IPS-NIHi11 (cell line): ENCODE measurements at places on chromosomes 3 and 15.

DNA sequence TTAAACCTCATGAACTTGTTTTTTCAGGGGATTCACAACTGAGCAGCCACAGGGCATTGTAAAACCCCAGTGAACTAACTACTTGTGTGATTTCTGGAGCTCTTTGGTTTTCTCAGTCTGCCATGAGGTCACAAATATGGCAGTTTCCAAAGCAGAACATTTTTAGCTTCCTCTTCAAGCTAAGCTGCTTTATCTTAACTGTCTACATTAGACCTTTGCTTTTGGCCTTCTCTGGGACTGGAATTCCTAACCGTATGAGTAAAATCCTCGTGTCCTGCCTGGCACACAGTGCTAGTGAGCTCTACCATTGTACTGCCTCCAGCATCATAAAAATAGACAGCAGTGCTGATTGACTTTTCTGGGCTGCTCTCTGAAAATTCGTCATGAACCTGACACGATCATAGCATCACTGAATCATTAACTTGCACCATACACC is 22.1 kb downstream of the CDIN1 start:
- DNase-seq, result no peak

GRCh38 chr3:100317912-100318311 is 16.6 kb upstream of the NIT2 start:
- no peak for DNase-seq

- peak; percentile 3 for DNase-seq
Measured at GRCh38 chr3:53229171-53229570, 26.7 kb downstream of the TKT start.

DNA sequence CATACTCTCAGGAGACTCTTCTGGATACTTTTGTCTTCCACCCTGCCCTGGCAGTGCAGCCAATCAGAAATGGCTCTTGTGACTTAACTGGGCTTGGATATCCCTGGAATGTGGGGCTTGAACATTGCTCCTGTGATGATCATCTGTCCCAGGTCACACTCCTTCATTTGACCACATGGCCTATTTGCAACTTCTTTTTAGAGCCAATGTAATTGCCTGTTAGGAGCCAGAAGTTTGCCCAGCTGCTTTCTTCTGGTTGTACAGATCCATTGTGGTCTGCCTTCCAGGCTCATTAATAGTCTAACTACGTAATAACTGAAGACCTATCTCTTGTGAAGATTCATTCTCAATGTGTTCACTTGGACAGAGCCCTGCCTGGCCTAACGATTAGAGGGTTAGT is 29.8 kb downstream of the QTRT2 start:
- no peak for DNase-seq

- no peak for DNase-seq
Measured at GRCh38 chr3:194526164-194526563, 39.4 kb upstream of the ATP13A3 start.

DNA sequence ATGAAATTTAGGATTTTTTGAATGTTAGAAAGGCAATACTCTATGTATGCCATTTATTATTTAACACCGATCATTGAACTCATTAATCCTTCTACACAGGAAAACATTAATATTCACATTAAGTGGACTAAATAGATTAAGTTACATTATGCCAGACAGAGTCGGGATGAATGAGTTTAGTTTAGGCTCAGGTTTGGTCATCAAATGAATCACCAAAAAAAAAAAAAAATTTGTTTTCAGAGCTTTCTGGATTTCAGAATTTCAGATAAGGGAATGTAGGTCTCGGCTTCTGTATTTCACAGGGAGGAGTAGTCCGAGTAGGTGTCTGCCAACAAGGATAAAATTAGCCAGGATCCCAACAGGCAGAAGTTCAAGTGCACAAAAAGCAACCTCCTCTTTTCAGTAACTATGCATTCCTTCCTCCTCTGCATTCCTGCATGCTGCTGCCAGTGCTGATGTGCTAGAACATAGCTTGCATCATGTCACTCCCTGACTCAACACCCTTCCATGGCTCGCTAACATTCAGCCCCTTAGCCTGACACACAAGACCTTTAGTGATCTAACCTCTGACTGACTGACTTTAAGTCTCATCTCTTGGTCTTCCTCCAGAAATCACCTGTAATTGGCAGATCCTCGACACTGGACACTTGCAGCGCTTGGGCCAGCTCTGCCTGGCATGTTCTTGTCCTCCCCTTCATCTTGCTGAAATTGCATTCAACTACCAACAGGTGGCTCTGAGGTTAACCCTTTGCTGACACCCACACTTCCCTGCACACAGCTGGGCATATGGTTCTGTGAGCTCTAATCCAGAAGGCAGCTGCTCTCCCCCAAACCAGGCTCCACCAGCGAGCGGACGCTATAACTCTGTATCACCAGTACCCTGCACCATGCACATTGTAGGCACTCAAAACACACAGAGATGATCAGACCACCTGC is 145.4 kb upstream of the PROK2 start:
- DNase-seq, result peak; percentile 67

DNA sequence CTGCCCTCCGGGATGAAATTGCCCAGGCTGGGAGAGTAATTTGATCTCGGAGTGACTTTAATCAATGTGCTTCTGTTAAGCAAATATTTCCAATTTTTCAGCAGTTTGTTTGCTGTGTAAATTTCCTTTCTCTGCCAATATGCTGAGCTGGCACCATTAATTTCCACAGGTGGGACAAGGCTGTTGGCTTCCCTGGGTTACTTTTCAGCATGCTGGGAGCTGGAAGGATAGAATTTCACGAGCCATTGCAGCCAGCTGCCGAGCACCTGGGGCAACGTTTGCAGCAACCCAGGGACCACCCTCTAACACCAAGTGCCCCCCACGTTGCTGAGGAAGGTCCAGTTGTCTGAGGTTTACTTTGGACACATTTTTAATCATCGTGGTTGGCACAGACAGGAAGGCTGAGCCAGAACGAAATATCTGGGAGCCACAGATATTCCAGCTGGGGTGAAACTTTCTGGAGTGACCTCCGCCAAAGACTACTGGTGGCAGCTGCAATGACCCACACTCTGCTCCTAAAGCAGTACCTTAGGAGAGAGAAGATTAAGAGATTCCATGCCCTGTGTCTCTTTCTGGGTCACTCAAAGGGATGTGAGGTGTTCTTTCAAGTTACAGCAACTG is 293.3 kb upstream of the RGMA start:
- DNase-seq, result no peak

DNA sequence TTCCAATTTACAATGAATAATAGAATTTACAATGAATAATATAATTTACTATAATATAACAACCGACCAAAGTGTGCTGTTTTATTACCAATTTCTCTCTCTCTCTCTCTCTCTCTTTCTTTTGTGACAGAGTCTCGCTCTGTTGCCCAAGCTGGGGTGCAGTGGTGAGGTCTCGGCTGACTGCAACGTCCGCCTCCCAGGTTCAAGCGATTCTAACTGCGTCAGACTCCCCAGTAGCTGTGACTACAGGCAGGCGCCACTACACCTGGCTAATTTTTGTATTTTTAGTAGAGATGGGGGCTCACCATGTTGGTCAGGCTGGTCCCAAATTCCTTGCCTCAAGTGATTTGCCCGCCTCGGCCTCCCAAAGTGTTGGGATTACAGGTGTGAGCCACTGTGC is 17.0 kb upstream of the CCNL1 start:
- DNase-seq, result no peak

DNA sequence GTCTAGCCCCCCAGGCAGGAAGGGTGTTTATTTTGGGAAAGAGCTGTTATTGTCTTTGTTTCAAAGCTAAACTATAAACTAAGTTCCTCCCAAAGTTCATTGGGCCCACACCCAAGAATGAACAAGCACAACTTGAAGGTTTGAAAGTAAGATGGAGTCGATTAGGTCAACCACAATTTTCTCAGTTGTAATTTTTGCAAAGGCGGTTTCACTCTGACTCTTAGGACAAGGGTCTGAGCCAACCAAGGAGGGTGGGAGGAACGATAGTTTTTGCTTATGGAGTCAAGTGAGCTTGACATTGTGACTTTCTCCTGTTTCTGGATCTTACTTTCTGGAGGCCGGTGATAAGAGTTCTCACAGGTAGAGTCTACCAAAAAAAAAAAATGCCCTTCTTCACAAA is 5.8 kb upstream of the ZNF770 start:
- no peak for DNase-seq

- DNase-seq, result no peak
Measured at GRCh38 chr3:37729119-37729518, 132.6 kb upstream of the CTDSPL start.

GRCh38 chr3:60772584-60772983 is 478.7 kb downstream of the FHIT start:
- peak; percentile 34 for DNase-seq

GRCh38 chr15:37077623-37078351 is 22.6 kb downstream of the MEIS2 start:
- no peak for DNase-seq

- DNase-seq, result no peak
Measured at GRCh38 chr3:71124048-71124447, 459.5 kb downstream of the FOXP1 start.

GRCh38 chr3:171005648-171006047 is 20.9 kb downstream of the SLC2A2 start:
- DNase-seq, result no peak

DNA sequence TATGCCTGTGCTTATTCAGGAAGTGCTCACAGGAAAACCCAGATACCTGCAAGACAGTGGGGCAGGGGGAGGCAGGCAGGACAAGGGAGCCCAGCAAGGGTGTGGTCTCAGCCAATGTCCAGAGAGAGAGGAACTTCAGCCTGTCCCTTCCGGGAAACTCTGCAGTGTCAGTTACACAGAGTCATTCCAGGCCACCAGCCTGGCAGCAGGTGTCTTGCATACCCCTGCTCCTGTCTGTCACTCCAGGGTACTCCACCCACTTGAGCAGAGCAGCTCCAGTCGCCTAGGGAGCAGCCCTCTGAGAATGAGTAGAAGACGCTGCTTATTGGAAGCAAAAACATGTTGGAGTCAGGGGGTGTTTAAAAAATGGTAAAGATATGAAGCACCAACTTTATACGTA is 431.2 kb upstream of the RGMA start:
- peak; percentile 50 for DNase-seq

DNA sequence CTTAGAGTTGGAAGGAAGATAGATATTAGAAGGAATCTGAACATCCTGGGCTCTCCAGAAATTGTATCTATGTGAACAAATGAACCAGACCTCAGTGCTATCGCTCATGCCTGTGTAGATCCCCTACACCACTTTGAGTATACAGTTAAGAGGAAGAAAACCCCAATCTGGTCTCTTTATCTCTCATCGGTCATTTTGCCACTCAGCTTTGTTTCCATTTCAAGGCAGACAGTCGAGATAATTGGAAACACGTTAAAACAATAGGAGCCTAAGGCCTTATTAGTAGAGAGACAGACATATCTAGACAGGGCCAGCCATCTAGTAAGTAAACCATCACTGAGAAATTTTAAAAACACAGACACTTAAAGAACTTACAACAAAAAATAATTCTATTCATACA is 101.6 kb downstream of the MYLK start:
- no peak for DNase-seq

- no peak for DNase-seq
Measured at GRCh38 chr3:73576999-73577461, 47.7 kb downstream of the PDZRN3 start.
